ENCODE measurements at places on chromosomes 13 and 19. TPM values are rescaled to one million over a fixed set of nuclear protein-coding genes. Genes with fewer than 3 reads are reported as not detected.

GRCh38 chr19:47479701-47480503 is 4.1 kb downstream of the KPTN start:
- no peak for DNase-seq

DNA sequence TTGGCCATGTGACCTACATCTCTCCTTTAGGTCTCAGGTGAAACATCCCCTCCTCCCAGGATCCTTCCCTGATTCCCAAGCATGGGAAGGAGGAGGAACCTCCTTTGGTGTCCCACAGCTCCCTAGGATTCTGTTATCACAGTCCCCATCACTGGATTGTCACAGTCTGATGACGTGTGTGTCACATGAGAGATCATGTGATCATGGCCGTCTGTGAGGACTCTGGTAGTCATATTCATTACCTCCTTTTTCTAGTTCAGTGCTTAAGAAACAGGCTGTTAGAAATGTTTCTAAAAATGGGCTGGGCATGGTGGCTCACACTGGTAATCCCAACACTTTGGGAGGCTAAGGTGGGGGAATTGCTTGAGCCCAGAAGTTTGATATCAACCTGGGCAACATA is 3.0 kb downstream of the DHX34 start:
- DNase-seq = no peak

- no peak for DNase-seq
Observed at GRCh38 chr13:40060296-40061007, 405.0 kb downstream of the COG6 start.

DNA sequence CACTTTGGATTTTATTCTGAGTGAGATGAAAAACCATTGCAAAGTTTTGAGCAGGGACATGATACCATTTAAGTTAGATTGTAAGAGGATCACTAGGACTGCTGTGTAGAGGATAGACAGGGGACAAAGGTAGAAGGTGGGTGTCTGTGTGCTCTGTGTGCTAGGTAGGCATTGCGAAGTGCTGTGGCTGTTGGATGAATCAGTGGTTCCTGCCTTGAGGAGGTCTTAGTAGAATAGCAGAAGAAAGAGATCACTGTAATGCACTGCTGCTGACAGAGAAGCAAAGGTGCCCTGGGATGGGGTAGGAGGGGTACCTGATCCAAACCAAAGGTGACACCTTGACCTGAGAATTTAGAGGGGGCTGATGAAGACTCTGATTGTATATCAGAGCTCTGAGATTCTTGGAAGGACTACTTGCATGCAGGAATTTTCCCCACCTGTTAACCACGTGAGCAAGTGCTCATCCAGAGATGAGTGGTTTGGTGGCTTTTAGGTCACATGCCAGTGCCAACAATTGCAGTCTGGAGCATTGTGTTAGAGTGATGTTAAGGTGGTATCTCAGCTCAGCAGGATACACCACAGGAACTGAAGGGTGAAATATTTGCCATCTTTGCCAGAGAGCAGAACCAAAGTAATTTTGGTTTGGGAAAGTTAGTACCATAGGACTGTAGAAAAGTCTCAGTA is 10.8 kb downstream of the WASF3 start:
- no peak for DNase-seq

DNA sequence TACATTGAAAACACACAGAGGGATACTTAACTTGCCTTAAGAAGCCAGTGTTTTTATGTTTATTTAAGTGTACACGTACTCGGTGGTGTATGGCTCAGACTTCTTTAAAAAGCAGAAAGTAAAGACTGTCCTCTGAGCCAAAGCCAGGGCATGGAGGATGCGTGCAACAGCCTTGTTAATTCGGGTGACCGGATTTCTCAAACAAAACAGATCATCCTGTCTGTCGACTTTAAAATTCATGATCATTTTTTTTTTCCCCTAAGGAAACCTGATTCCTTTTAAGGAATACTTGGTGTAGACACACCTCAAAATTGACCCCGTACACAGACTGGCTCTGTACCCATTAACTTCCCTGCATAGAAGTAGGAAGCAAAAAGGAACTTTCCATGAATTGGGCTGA is 124.7 kb upstream of the RNF113B start:
- DNase-seq = no peak

Gene PCCA
- polyA plus RNA-seq = 24.7 TPM

Gene CCDC169
- polyA plus RNA-seq = 3.1 TPM

Gene ADGRE1
- 0.10 TPM for polyA plus RNA-seq

Gene ERICH4
- polyA plus RNA-seq = not detected

Gene CEACAM19
- 4.9 TPM for polyA plus RNA-seq

Gene KLHL1
- polyA plus RNA-seq = not detected
